ENCODE measurements at places on chromosomes 12 and 14.
A peak's percentile ranks its signal among the peaks of the same experiment; 100 is the strongest.

DNA sequence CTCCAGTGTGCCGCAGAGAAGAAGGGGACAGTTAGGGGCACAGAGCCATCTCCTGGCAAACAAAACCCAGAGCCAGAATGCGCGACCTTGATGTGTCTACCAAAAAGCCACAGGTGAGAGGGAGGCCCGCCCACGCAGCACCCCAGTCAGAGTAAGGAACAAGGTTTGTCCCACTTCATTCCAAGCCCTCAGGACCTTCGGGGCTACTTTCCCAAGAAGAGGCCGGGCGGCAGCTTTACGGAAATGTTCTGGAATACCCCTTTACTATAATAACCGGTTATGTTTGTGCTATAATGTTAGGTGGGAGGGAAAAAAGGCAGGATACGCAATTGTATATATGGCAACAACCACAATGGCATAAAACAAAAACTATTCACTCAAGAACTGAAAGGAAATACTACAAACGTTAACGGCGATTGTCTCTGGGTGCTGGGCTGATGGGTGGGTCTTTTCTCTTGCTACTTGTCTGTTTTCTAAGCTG, 12.3 kb downstream of the CCDC88C start:
- no peaks in the 10 kb centered on the region for H3K36me3 ChIP-seq
- no peaks in the 10 kb centered on the region for H3K27me3 ChIP-seq
- peaks cover 3% of the 10 kb centered on the region for H3K4me1 ChIP-seq

DNA sequence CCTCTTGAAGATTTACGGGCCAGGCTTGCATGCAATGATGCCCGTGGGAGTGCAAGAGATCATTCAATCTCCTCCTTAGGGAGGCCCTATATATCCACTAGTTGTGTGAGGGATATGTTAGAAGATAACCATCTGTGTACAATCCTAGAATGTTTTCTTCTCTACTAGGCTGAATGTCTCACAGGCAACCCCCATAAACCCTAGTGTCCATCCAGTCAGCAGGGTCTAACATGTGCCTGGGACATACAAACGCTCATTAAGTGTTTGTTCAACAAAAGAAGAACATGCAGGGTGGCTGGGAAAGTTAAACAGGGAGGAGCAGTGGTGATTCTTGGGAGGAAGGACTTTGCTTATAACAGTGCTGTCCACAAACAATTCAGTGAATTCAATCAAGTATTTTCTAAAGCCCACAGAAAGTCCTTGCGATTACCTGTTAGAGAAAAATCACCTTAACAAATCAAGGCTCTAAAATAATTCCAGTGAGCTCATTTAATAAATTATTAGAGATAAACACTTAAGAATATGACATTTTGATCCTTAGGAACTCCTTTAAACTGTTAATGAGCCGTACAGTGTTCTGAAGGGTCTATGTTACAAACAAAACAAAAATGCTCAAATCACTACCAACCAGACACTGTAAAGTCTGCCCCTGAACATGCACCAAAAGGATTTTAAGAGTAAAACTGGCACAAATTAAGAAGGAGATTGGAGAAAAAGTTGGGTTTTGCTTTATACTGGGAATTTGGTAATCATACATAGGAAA, 96.6 kb upstream of the FERMT2 start:
- H3K4me1 ChIP-seq = no peaks in the 10 kb centered on the region
- H3K27ac ChIP-seq = no peak overlapping the region
- no peak for DNase-seq
- H3K4me3 ChIP-seq = no peak overlapping the region

DNA sequence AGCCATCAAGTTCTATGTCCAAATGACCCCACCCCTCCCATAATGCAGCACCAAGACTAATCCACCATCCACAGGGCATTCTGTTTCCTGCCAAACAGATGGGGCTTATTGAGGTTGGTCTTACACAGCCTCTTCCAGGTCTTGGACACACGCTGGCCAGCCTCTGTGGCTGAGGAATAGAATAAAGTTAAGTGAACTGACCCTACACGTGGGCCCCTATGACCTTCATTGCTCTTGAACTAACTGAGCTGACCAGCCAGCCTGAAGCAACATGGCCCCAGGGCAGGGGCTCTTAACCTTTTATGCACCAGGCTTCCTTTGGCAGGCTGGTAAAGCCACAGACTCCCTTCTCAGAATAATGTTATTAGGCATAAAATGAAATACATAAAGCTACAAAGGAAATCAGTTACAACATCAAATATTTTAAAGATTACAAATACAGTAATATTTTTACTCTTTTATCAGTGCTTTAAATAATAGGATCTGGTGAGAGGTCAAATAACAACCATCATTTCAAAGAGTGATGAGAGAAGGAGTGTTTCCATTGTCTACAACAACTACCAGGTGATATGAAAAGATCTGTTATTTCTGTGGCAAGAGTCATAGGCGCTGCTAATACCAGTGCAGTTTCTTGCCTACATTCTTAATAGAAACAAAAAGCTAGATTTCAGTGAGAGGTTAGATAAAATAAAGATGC, 192.9 kb upstream of the NUDT4 start:
- no peak overlapping the region for H3K4me3 ChIP-seq
- H3K27ac ChIP-seq = peak overlapping the region; percentile 79
- DNase-seq = no peak
- no peaks in the 10 kb centered on the region for H3K27me3 ChIP-seq

DNA sequence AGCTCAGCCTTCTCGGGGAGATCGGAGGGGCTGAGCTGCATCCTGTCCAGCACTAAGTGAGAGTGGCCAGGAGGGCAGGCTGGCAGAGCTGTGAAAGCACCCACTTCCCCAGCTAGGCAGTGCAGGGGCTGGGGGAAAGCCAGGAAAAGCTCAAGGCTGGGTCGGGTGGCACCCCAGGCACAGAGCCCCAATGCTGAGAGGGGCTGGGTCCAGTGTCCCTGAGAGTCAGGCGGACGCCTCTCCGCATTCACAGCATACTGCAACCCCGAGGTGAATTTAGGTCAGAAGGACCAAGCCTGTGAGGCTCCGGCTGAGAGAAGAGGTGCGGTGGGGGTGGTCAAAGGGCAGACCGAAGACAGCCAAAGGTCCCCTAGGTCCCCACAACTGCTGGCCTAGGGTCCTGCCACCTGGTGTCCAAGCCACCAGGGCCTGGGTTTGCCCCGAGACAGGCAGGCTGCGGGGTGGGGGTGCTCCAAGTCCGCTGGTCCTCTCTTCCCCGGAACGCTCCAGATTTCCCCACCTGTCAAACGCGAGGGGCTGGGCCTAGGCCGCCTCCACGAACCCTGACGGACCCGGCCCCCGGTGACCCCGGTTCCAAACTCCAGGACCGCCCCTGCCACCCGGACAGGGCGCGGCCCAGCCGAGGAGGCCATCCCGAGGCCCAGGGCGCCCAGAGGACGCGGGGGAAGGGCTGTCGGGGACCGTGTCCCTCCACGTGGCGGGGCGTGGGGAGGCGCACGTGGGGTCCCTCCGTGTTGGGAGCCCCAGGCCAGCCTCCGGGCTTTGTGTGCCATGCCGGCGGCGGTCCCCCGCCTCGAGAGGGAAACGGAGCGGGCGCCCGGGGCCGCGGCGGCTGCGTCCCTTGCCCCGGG, 527 bp downstream of the CAMKK2 start:
- peak overlapping the region; percentile 98 for H3K4me3 ChIP-seq
- H3K4me1 ChIP-seq = peaks cover 35% of the 10 kb centered on the region
- H3K27ac ChIP-seq = peak overlapping the region; percentile 96
- DNase-seq = no peak
- peaks cover 6% of the 10 kb centered on the region for H3K36me3 ChIP-seq

- H3K36me3 ChIP-seq = peaks cover 17% of the 10 kb centered on the region
- H3K4me3 ChIP-seq = peak overlapping the region; percentile 52
- peaks cover 29% of the 10 kb centered on the region for H3K4me1 ChIP-seq
Measured at GRCh38 chr12:6961695-6962284, 8.7 kb downstream of the PHB2 start.

DNA sequence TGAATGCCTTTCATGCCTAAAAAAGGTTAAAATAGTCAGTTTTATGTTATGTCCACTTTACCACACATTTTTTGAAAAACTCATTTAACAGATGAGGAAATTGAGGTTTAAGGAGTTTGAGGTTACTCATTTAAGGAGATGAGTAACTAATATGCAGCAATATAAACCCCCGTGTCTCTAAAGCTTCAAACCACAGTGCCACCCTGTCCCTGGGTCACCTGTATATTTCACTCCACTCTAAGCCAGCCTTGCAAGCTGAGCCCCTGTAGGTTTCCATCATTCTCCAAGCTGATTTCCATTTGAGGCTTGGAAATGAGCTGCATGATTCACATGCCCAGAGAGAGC, 64.4 kb downstream of the NUAK1 start:
- peak overlapping the region; percentile 42 for H3K27ac ChIP-seq
- H3K27me3 ChIP-seq = no peaks in the 10 kb centered on the region
- peaks cover 54% of the 10 kb centered on the region for H3K4me1 ChIP-seq
- H3K36me3 ChIP-seq = no peaks in the 10 kb centered on the region
- no peak overlapping the region for H3K4me3 ChIP-seq
- no peak for DNase-seq

DNA sequence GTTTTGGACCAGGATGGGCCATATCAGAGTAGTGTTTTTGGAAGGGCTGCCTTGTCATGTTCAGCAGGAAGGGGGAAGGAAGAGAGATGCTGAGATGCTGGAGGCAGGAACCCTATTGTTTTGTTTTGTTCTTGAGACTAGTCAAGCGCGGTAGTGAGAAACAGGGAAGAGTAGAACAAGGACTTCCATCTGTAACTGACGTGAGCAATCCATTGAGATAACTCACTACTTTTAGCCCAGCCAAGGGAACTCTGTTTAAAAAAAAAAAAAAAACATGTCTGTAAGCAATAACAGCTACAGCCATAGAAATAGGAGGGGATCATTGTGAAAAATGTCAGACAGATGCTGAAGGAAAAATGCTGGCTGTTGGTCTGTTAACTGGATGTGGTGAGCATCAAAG, 34.0 kb downstream of the CD9 start:
- H3K27ac ChIP-seq = peak overlapping the region; percentile 93
- no peak overlapping the region for H3K4me3 ChIP-seq
- peaks cover 53% of the 10 kb centered on the region for H3K36me3 ChIP-seq
- no peaks in the 10 kb centered on the region for H3K27me3 ChIP-seq

- no peak for DNase-seq
- no peaks in the 10 kb centered on the region for H3K27me3 ChIP-seq
- peak overlapping the region; percentile 33 for H3K27ac ChIP-seq
- no peak overlapping the region for H3K4me3 ChIP-seq
Measured at GRCh38 chr12:2333491-2334195, 280.9 kb downstream of the CACNA1C start.

DNA sequence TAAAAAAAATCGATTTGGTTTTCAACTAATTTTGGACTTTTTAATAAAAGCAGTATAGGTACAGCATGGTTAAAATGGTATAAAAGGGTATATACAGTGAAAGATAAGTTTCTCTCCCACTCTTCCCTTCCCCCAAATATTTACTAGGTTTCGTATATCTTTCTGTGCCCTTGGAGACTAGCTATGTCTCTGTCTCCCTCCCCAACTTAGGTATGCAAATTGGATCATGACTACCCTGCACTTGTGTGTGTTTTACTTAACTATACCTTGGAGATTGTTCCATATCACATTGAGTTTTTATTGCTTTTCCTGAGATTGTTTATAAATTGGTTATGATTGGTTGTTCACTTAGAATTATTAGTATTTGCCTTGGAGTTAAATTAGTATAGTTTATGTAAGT, 19.4 kb downstream of the AEBP2 start:
- H3K27me3 ChIP-seq = no peaks in the 10 kb centered on the region
- DNase-seq = no peak
- H3K4me3 ChIP-seq = no peak overlapping the region
- H3K4me1 ChIP-seq = peaks cover 57% of the 10 kb centered on the region

- H3K4me1 ChIP-seq = peaks cover 32% of the 10 kb centered on the region
- no peak overlapping the region for H3K4me3 ChIP-seq
- H3K27me3 ChIP-seq = no peaks in the 10 kb centered on the region
- peak overlapping the region; percentile 6 for H3K27ac ChIP-seq
Measured at GRCh38 chr14:31578792-31579501, 17.7 kb downstream of the NUBPL start.

GRCh38 chr12:5620896-5621295, 189.0 kb downstream of the NTF3 start:
- DNase-seq = peak; percentile 58
- H3K36me3 ChIP-seq = no peaks in the 10 kb centered on the region

- no peak overlapping the region for H3K27ac ChIP-seq
- no peak for DNase-seq
- H3K36me3 ChIP-seq = no peaks in the 10 kb centered on the region
- no peaks in the 10 kb centered on the region for H3K27me3 ChIP-seq
- H3K4me1 ChIP-seq = no peaks in the 10 kb centered on the region
Measured at GRCh38 chr12:18066666-18067065, 23.3 kb downstream of the RERGL start.

GRCh38 chr12:120720234-120720986, 5.2 kb upstream of the ACADS start:
- no peaks in the 10 kb centered on the region for H3K36me3 ChIP-seq
- DNase-seq = no peak
- no peaks in the 10 kb centered on the region for H3K27me3 ChIP-seq
- H3K27ac ChIP-seq = peak overlapping the region; percentile 72
- H3K4me1 ChIP-seq = peaks cover 18% of the 10 kb centered on the region

DNA sequence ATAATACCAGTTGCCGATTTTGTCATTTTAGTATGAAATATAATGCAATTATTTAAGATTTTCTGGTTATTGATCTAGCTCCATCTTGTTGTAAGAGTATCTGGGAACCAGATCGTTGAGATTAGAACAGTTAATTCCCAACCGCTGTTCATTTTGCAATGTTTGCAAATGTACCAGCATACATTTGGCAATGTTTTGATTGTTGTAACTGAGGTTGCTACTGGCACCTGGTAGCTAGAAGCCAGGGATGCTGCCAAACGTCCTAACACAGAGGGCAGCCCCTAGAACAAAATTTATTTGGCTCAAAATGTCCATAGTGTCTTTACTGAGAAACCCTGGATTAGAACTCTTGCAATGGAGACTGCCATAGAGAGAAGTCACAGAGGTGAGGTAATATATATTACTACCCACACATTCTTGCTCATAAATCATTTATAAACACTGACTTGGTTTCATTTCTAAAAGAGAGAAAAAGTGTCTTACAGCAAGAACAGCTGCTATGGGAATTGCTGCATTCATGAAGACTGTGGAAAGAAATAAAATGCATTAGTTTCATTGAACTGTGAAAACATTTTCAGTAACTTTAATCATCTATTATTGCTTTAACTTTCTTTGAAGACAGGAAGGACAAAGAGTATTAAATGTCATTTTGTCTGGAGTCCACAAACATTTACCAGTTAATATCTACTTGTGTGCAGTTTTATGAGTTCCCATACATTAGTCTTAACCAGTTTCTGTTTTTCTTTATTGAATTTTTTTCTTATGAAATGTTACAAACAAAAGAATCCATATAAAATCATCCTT, 46.2 kb downstream of the ABCC9 start:
- no peaks in the 10 kb centered on the region for H3K27me3 ChIP-seq
- DNase-seq = no peak
- H3K27ac ChIP-seq = no peak overlapping the region
- H3K36me3 ChIP-seq = no peaks in the 10 kb centered on the region

GRCh38 chr14:100950024-100950423, 46.5 kb upstream of the RTL1 start:
- no peak overlapping the region for H3K27ac ChIP-seq
- H3K4me3 ChIP-seq = no peak overlapping the region
- no peaks in the 10 kb centered on the region for H3K27me3 ChIP-seq
- no peaks in the 10 kb centered on the region for H3K4me1 ChIP-seq
- no peak for DNase-seq

Measured in vagina (tissue), 2 donors.